Effector memory CD4-positive, alpha-beta T cell (primary cell): ENCODE measurements at places on chromosomes 1 and 21.

GRCh38 chr1:20785907-20786252 is 1.2 kb downstream of the HP1BP3 start:
- H3K27ac ChIP-seq = peak overlapping the region; percentile 88
- peaks cover 3% of the 10 kb centered on the region for H3K4me1 ChIP-seq

- H3K36me3 ChIP-seq = no peaks in the 10 kb centered on the region
- H3K4me1 ChIP-seq = peaks cover 9% of the 10 kb centered on the region
- peaks cover 8% of the 10 kb centered on the region for H3K27me3 ChIP-seq
- H3K27ac ChIP-seq = no peak overlapping the region
Observed at GRCh38 chr1:61046434-61046833, 35.9 kb upstream of the NFIA start.

GRCh38 chr1:40808909-40809308 is 25.3 kb downstream of the KCNQ4 start:
- H3K36me3 ChIP-seq = no peaks in the 10 kb centered on the region
- H3K4me3 ChIP-seq = no peak overlapping the region
- H3K27ac ChIP-seq = no peak overlapping the region
- H3K27me3 ChIP-seq = no peaks in the 10 kb centered on the region

DNA sequence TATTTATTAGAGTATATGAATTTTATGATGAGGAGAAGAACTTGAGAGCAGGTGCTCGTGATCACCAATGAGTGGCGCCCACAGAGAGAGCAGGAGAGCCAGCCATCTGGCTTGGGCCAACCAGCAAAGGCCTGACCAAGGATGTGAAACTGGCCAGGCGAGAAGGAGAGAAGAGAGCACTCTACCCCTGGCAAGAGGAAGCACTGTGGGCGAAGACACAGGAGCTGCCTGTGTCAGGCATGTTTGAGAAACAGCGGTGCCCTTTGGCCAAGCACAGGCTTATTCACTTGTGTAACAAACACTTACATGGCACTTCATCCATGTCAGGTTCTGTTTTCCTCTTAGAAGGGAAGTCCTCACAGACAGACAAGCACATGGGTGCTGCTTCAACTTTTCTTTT is 4.2 kb upstream of the SIPA1L2 start:
- H3K27ac ChIP-seq = no peak overlapping the region
- no peaks in the 10 kb centered on the region for H3K27me3 ChIP-seq
- H3K36me3 ChIP-seq = no peaks in the 10 kb centered on the region
- peaks cover 9% of the 10 kb centered on the region for H3K4me1 ChIP-seq

DNA sequence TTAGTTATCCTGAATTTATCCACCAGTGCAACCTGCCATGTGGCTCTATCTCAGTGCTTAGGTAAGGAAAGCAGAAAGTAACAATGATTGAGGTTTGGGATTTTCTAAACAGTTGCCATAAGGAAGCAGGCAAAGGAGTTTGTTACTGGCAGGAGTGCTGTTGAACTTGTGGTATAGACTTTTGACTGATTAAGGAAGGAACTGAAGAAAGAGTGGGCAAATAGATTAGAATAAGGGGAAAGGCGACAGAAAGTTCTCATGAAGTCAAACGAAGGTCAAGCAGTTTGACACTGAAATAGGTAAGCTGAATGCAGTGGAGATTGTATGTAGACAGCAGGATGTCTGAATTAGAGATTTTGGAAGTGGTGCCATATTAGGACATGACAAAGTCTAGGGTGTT is 24.2 kb upstream of the CR2 start:
- no peak for DNase-seq
- no peak overlapping the region for H3K4me3 ChIP-seq
- no peak overlapping the region for H3K27ac ChIP-seq
- no peaks in the 10 kb centered on the region for H3K4me1 ChIP-seq
- no peaks in the 10 kb centered on the region for H3K36me3 ChIP-seq

DNA sequence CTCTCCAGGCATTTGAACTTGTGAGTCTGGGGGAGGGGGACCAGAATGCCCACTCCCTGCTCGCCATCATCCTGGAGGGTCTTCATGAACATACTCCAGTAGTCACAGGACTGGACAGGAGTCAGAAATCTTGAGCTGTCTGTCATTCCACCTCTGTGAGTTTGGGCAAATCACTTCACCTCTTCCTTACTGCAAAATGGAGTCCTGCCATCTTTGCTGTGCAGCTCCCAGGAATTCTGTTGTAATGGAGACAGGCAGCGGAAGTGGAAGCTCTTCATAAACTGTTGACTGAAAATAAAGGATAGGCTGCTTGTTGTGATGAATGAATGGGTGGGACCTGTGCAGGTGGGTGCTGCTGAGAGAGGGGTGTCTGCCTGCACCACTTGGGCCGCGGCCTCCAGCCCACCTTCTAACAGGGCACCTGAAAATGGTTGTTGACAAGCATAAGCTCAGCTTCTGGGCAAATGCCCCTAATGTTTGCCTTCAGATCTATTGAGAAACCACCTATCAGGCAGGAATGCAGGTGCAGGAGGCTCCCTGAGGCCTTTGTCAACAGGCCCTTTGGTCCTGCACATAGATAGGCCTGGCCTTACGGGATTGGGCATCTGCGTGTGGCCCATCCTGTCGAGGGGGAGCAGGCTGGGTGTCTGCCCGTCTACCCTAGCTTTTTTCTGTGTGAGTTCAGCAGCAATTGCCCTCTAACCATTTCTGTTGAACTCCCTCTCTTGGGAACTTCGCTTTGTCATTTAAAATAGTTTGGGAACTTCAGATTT is 321.0 kb downstream of the RPS6KC1 start:
- H3K4me3 ChIP-seq = no peak overlapping the region
- no peaks in the 10 kb centered on the region for H3K27me3 ChIP-seq
- no peak overlapping the region for H3K27ac ChIP-seq
- DNase-seq = no peak

DNA sequence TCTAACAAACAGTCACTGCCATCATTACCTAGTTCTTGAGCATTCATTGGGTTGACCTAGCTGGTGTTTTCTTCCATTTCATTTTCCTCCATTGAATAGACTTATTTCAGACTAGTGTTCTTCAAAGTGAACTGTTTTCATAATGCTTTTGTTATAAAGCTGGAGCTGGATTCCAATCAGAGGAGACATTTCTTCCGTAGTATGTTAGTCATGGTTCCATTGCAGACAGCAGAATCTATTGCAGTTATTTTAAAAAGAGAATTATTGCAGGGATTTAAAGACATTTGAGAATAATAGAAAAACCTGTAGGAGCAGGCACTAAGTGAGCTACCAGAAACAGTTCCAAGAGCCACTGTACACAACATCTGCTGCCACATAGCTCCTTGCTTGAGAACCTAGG is 50.0 kb downstream of the HHAT start:
- no peak for DNase-seq
- H3K27me3 ChIP-seq = no peaks in the 10 kb centered on the region
- H3K4me1 ChIP-seq = peaks cover 4% of the 10 kb centered on the region
- no peak overlapping the region for H3K27ac ChIP-seq

GRCh38 chr1:200409203-200409760 is 554 bp downstream of the ZNF281 start:
- peak overlapping the region; percentile 78 for H3K27ac ChIP-seq
- peaks cover 28% of the 10 kb centered on the region for H3K4me1 ChIP-seq
- H3K27me3 ChIP-seq = no peaks in the 10 kb centered on the region

GRCh38 chr1:154735061-154735803 is 127.2 kb upstream of the ADAR start:
- no peak overlapping the region for H3K27ac ChIP-seq
- H3K27me3 ChIP-seq = no peaks in the 10 kb centered on the region
- DNase-seq = no peak
- H3K36me3 ChIP-seq = no peaks in the 10 kb centered on the region

DNA sequence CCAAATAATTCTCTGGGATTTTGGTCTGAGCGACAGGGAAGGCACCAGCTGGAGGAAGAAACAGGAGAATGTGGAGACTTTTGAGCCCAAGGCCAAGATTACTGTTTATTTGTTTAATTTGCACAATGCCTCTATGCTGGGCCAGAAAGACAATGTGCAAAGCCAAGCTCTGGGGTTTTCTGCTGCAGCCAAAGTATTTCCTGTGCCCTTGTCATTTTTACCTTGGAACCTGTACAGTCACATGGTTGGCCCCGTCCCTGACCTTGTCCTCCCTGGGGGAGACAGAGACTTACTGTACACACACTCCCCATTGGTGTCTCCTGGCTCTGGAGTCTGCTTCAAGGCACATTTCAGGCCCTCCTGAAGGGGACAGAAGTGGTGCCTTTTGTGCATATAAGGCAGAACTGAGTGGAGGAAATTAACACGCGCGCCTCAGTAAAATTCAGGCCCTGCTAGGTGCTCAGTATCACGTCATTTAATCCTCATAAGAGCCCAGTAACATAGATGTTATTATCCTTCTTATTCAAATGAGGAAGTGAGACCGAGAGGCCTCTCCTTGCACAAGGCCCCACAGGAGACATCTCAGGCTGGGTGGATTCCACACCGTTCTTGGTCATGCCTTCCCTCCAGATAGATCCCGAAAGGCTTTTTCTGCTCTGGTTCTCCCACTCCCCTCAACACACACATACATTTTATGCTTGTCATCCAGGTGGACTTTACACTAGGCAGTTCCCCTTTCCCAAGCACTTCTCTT is 21.1 kb downstream of the C1orf115 start:
- H3K4me1 ChIP-seq = no peaks in the 10 kb centered on the region
- no peak for DNase-seq
- H3K4me3 ChIP-seq = no peak overlapping the region

DNA sequence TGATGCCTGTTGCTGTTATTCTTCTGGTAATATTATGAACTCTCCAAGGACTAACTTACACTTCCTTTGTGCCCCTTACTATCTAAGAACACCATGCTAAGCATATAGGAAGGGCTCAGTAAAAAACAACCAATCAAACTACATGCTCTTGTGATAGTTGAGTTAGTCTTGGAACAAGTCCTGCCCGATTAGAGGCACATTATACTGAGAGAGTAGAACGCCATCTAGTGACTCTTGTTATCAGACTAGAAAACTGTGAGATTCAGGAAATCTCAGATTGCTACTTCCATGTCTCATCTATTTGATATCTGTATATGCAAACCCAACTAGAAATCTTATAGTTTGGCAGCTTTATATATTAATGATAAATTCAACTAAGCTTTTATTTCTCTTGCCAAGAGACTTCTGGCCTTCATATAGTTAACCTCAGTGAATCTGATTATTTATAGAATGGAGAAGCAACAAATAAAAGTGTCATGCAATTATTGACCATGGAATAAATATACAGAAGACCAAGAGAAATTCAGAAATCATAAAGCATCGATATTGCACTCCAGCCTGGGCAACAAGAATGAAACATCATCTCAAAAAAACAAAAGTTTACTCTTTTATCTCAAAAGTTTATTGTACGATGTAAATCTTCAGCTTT is 7.8 kb upstream of the SRRM1 start:
- no peaks in the 10 kb centered on the region for H3K36me3 ChIP-seq
- no peaks in the 10 kb centered on the region for H3K27me3 ChIP-seq
- no peak overlapping the region for H3K27ac ChIP-seq
- no peak overlapping the region for H3K4me3 ChIP-seq

- DNase-seq = no peak
- no peaks in the 10 kb centered on the region for H3K27me3 ChIP-seq
- H3K4me1 ChIP-seq = no peaks in the 10 kb centered on the region
- H3K36me3 ChIP-seq = no peaks in the 10 kb centered on the region
Observed at GRCh38 chr1:160117709-160118183, 2.2 kb downstream of the ATP1A2 start.

- no peaks in the 10 kb centered on the region for H3K27me3 ChIP-seq
- no peaks in the 10 kb centered on the region for H3K4me1 ChIP-seq
- H3K36me3 ChIP-seq = peaks cover 5% of the 10 kb centered on the region
- H3K27ac ChIP-seq = no peak overlapping the region
- no peak overlapping the region for H3K4me3 ChIP-seq
Observed at GRCh38 chr1:2105781-2106524, 55.7 kb downstream of the PRKCZ start.

GRCh38 chr1:61221642-61222041 is 139.3 kb downstream of the NFIA start:
- no peaks in the 10 kb centered on the region for H3K27me3 ChIP-seq
- no peak overlapping the region for H3K27ac ChIP-seq
- no peak for DNase-seq
- H3K4me1 ChIP-seq = no peaks in the 10 kb centered on the region
- no peaks in the 10 kb centered on the region for H3K36me3 ChIP-seq
- H3K4me3 ChIP-seq = no peak overlapping the region

DNA sequence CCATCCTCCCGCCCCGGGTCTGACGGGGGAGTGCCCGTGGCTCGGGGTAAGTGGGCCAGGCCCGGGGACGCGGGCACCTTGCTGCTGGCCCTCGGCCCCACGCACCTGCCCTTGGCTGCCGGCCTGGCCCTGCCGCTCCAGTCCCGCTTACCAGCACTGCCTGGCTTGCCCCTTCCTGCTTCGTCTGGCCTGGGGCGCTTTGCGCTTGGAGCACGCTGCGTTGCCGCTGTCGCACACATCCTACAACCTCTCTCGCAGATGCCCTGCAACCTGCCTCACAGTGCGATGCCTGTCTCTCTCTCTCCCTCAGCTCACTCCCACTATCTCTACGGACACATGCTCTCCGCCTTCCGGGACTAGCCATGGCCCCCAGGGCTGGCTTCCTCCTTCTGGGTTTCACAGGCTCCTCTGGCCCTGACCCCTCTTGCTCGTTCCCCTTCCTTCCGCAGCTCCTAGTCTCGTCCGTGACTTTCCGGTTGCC is 9.7 kb downstream of the MYOG start:
- H3K4me3 ChIP-seq = no peak overlapping the region
- no peaks in the 10 kb centered on the region for H3K36me3 ChIP-seq
- no peak overlapping the region for H3K27ac ChIP-seq

- H3K36me3 ChIP-seq = no peaks in the 10 kb centered on the region
- H3K4me3 ChIP-seq = no peak overlapping the region
- DNase-seq = no peak
- H3K27ac ChIP-seq = no peak overlapping the region
Observed at GRCh38 chr1:78081980-78082860, 36.5 kb downstream of the GIPC2 start.

DNA sequence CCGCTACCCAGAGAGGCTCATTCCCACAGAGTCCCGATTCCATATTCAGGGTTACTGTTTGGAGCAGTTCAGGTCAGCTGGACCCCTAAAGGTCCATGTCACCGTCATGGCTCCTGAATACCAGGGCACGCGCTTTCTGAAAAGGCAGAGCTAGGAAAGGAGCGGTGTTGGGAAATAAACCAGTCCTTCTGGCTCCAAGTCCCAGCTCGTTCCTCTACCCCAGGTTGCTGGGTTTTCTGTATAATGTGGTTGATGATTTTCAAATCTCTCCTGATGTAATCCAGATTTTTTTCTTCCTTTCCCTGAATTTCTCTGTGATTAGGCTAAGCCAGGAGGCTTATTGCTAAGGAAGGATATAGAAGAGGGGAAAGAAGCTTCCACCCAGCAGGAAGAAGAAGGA is 14.0 kb upstream of the PKP1 start:
- H3K4me1 ChIP-seq = no peaks in the 10 kb centered on the region
- H3K27me3 ChIP-seq = no peaks in the 10 kb centered on the region
- no peak overlapping the region for H3K27ac ChIP-seq
- no peaks in the 10 kb centered on the region for H3K36me3 ChIP-seq

- no peaks in the 10 kb centered on the region for H3K4me1 ChIP-seq
- DNase-seq = no peak
- H3K27me3 ChIP-seq = no peaks in the 10 kb centered on the region
- H3K4me3 ChIP-seq = peak overlapping the region; percentile 11
- peak overlapping the region; percentile 54 for H3K27ac ChIP-seq
- H3K36me3 ChIP-seq = no peaks in the 10 kb centered on the region
Observed at GRCh38 chr1:58968360-58968952, 184.6 kb upstream of the JUN start.

- no peaks in the 10 kb centered on the region for H3K36me3 ChIP-seq
- H3K4me1 ChIP-seq = no peaks in the 10 kb centered on the region
- H3K4me3 ChIP-seq = no peak overlapping the region
- H3K27ac ChIP-seq = no peak overlapping the region
- no peak for DNase-seq
Observed at GRCh38 chr1:36847761-36848160, 186.6 kb downstream of the GRIK3 start.
